A375 (cell line): ENCODE measurements at places on chromosomes 2 and 18. TPM values are rescaled to one million over a fixed set of nuclear protein-coding genes. Genes with fewer than 3 reads are reported as not detected.

The RMDN2 gene
- 3.4 and 6.5 TPM in 2 replicates for total RNA-seq

The RFTN2 gene
- 0.88 and 2.3 TPM in 2 replicates for total RNA-seq

The STON1 gene
- 1.3 and 1.7 TPM in 2 replicates for total RNA-seq

The GULP1 gene
- total RNA-seq: 49.0 and 52.8 TPM in 2 replicates

The PDK1 gene
- total RNA-seq: 19.2 and 22.3 TPM in 2 replicates

The DSG1 gene
- total RNA-seq: not detected in 2 replicates
